Caco-2 (cell line): ENCODE measurements at places on chromosomes 5 and 9.

DNA sequence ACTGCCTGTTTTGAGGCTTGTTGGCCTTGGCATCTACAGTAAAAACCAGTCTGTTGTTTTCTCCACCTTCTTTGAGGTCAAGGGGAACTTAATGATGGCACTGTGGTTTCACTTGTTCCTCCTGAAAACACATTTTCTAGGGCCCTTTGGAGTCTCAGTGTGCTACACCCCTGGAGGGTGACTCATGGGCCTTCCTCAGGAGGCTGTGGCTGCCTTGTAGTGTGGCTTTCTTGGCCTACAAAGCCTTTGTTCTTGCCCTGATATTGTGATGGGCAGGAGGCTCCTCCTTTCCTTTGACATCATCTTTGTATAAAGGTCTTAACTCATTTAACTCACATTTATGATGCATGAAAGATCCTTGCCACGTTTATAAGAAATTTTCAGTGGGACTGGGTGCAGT lies 56.3 kb upstream of the GPBP1 start:
- DNase-seq, result no peak

DNA sequence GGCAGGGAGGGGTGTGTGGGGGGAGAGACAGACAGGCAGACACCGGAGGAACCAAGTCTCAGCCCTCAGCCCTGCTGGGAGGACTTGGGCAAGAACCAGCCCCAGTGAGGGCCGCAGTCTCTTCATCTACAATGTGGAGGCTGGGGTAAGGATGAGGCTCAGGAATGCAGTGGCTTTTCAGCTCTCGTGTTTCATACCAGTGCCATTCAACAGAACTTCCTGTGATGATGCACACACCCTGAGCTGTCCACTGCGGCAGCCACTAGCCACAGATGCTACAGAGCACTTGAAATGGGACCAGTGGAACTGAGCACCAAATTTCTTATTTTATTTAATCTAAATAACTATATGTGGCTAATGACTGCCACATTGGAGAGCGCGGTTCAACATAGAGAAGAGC lies 10.7 kb downstream of the CAMK2A start:
- no peak for DNase-seq

- no peak for DNase-seq
Observed at GRCh38 chr9:112654282-112654681, 63.6 kb downstream of the INIP start.

- no peak for DNase-seq
Observed at GRCh38 chr5:69230181-69230580, 4.5 kb upstream of the CDK7 start.

- no peak for DNase-seq
Observed at GRCh38 chr5:20166456-20166855, 178.5 kb upstream of the CDH18 start.

GRCh38 chr5:89816038-89816437 lies 593.5 kb downstream of the CETN3 start:
- no peak for DNase-seq

- DNase-seq, result no peak
Observed at GRCh38 chr5:10506535-10506934, 57.3 kb upstream of the ANKRD33B start.

GRCh38 chr9:68755752-68756151 lies 50.7 kb downstream of the PIP5K1B start:
- no peak for DNase-seq

DNA sequence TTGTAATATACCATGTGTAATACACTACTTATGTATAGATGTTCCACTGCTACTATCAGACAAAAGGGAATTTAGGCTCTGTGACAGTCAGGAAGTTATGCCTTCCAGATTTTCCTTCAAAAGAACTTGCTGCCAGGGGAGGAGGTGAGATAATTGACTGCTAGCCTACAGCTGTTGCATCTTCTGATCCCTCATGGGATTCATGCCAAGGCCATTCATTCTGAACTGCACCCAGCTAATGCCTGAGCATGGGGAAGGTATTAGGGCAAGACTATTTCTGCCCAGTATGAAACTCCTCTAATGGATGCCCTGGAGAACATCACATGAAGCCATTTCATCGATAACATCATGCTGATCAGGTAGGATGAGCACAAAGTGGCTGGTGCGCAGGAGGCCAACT lies 746.5 kb upstream of the ZNF608 start:
- no peak for DNase-seq

GRCh38 chr5:140240987-140241706 lies 61.8 kb downstream of the PFDN1 start:
- DNase-seq, result peak; percentile 69

GRCh38 chr5:79189439-79190234 lies 46.3 kb upstream of the JMY start:
- no peak for DNase-seq

- DNase-seq, result no peak
Observed at GRCh38 chr5:169467041-169467771, 116.4 kb upstream of the SPDL1 start.

DNA sequence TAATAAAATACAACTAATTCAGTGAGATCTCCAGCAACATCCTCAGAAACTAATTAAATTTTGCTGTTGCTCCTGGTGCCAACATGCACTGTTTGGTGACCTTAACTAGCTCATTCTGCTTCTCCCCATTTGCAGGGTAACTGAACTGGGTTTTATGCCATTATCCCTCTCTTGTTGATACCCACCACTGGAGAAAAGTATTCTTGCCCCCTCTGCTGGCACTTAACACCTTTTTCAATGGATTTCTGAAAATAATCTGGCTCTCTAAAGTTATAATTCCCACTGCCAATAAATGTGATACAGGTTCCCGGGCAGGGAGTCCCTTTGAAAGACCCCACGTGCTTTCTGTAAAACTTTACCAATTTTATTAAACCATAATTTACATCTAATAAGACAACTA lies 394.3 kb downstream of the OSTF1 start:
- DNase-seq, result no peak

DNA sequence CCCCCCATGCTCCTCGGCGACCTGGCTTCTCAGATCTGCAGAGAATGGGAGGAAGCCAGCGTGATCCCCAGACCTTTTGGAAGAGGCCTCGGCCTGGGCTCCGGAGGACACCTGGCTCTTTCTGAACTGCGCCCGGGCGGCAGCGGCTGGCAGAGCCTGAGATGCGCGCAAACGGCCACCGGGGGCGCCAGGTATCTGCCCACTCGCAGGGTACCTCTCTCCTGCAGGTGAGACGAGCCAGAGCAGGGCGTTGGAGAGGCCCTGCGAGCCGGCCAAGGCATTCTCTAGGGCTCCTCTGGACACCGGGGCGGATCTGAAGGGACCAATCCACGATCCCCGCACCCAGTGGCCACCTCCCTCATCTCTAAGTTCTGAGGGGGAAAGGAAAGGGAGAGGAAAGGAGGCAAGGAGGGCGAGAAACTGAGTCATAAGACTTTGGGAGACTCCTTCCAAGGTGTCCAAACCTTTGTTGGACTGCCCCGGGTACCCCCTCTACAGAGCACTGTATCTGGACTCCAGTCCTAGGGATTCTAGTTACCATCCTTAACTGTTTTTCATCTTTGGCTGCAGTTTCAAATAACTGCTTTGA lies 55.0 kb upstream of the SLC46A2 start:
- DNase-seq, result no peak

DNA sequence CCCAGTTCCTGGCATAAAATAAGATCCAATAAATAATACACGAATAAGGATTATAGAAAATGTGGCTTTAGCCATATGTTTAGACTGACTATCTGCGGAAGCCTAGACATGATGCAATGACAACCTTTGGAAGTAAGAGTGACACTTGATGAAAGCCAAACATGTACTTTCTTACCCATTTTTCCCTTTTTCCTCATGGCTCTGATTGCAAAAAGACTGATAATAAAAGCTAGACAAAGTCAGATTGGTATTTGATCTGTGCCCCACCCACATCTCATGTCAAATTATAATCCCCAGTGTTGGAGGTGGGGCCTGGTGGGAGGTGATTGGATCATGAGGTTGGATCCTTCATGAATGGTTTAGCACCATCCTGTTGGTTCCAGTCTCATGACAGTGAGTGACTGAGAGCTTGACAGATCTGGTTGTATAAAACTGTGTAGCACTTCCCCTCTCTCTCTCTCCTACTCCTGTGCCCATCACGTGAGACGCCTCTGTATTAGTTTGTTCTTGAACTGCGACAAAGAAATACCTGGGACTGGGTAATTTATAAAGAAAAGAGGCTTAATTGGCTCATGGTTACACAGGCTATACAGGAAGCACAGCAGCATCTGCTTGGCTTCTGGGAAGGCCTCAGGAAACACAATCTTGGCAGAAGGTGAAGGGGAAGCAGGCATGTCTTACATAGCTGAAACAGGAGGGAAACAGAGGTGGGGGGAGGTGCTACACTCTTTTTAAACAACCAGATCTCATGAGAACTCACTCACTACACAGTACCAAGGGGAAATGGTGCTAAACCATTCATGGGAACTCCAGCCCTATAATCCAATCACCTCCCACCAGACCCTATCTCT lies 243.4 kb upstream of the PIK3R1 start:
- no peak for DNase-seq

- DNase-seq, result no peak
Observed at GRCh38 chr5:72234265-72234700, 85.8 kb downstream of the MRPS27 start.

- DNase-seq, result no peak
Observed at GRCh38 chr5:133155326-133155969, 103.6 kb downstream of the HSPA4 start.

- no peak for DNase-seq
Observed at GRCh38 chr5:174292348-174292747, 246.8 kb downstream of the NSG2 start.

DNA sequence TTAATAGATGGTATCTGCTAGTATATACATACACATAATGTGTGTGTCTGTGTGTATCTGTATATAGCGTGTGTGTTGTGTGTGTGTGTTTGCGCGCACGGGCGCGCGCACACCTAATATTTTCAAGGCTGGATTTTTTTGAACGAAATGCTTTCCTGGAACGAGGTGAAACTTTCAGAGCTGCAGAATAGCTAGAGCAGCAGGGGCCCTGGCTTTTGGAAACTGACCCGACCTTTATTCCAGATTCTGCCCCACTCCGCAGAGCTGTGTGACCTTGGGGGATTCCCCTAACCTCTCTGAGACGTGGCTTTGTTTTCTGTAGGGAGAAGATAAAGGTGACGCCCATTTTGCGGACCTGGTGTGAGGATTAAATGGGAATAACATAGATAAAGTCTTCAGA lies 757 bp downstream of the FXN start:
- no peak for DNase-seq

- no peak for DNase-seq
Observed at GRCh38 chr9:136002881-136003280, 41.7 kb upstream of the UBAC1 start.

GRCh38 chr9:115674091-115674490 lies 479.5 kb upstream of the PAPPA start:
- no peak for DNase-seq

GRCh38 chr5:7673658-7674057 lies 177.3 kb downstream of the CFAP90 start:
- no peak for DNase-seq

DNA sequence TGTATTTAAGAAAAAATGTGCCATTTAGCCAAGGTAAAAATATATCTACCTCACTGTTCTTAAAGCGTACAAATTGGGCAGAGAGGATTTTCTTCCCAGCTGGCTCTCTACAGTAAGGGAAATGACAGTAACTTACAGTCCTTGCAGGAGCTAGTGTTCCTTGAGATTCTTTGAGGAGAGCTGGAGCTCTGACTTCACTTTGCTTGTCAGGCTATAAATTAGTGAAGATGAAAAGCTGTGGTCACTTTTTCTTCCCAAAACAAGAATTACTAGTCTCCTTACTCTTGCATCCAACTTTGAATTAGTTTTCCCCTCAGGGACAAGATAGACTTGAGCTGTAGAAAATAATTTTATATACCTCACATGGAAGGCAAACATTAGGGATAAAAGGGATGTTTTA lies 129.9 kb downstream of the ZSWIM6 start:
- DNase-seq, result no peak

- DNase-seq, result no peak
Observed at GRCh38 chr9:98978231-98978681, 34.5 kb downstream of the COL15A1 start.

DNA sequence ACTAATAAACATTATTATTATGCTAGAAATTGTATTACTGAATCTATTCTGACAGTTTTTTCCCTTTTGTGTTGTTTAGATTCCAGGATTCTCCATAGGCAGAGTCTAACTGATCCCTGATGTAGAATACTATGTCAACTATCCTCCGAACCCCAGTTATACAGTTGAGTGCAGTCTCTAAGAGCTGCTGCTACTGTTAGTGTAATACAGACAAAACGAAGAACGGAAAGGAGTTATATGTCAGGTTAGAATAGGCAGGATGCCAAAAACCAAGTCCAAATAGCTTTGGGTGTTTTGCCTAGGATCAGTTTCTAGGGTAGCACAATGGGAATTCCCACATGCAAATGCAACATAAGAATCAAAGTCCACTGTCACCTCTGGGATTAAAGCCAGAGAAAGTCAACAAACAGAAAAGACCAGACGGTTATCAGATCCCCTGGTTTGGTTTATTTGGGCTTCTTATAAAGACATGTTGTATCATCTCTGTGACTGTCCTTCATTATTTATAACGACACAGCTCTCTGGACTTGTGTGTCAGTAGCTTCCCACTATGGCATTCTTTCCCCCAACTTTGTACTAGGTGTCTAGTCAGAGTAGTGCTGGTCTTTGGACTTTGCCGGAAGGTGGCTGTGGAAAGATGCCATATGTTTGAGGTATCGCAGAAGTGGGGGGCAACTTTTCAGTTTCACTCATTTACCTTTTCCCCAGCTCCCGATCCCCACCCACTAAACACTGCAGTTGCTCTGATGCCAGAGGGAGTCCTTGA lies 14.9 kb upstream of the TMEM38B start:
- no peak for DNase-seq

DNA sequence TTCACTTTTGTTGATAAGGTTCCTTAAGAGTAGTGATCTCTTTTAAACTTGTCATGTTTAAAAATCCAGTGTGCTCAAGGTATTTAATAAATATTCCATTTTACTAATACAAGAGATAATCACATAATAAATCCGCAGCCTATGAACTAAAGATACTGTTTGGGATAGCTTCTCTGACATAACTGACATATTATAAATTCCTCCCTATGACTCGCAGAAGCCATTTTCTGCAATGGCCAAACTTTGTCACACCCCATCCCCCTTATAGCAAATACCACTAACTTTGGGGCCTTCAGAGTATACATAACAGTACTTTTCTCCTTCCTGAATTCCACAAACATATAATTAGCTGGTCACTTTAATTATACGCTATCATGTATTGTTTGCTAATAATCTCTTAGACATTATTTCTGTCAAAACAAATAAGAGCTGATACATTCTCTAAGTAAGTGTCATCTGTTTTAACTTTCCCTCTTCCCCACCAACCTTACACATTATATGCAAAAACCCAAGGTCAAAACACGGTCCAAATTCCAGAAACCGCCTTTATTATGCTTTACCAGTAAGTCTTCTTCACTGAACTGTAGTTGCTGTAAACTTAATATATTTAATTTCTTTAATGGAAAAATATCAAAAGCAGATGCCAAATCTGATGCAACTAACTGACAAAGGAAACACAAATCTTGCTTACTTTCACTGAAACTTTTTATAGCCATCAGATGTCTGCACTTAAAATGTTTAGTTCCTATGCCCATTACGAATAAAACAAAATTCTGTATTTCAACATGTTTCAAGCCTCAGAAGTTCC lies 971 bp downstream of the TMEM267 start:
- no peak for DNase-seq

GRCh38 chr9:96177005-96177718 lies 124.8 kb downstream of the HSD17B3 start:
- peak; percentile 51 for DNase-seq

- no peak for DNase-seq
Observed at GRCh38 chr9:127519301-127520166, 68.2 kb downstream of the LRSAM1 start.
